ENCODE measurements at places on chromosomes 6 and 20.
A peak's percentile ranks its signal among the peaks of the same experiment; 100 is the strongest.

GRCh38 chr6:17486680-17487079 lies 93.3 kb downstream of the CAP2 start:
- DNase-seq = no peak

DNA sequence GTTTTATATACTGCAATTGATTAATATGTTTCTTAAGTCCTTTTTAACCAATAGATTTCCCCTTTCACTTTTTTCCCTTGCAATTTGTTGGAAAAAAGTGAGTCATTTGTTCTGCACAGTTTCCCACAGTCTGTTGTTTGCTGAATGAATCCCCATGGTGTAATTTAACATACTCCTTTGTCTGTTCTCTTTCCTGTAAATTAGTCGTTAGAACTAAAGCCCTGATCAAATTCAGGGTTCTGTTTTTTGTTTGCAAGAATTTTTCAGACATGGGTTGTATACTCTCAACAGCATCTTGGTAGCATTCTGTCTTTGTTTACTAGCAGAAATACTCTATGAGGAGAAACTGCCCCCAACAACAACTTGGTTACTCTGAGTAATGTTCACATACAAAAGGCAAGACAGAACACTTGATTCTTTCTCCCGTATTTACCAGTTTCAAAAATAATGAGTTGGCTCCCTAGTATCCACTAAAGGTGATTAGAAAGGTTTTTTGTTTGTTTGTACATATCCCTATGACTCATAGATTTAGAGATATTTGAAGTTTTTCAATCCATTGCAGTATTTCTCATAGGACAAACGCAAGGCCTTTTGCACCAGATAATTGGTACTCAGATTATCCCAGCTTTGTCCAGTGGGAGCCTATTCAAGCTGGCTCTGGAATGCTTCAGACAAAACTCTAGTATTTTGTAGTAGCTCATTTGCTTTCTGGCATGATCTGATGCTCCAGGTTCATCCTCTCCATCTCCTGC lies 16.5 kb downstream of the BLOC1S5 start:
- DNase-seq = no peak

GRCh38 chr6:33142501-33143070 lies 49.7 kb downstream of the COL11A2 start:
- DNase-seq = no peak

GRCh38 chr20:24504331-24505285 lies 35.2 kb downstream of the SYNDIG1 start:
- no peak for DNase-seq

DNA sequence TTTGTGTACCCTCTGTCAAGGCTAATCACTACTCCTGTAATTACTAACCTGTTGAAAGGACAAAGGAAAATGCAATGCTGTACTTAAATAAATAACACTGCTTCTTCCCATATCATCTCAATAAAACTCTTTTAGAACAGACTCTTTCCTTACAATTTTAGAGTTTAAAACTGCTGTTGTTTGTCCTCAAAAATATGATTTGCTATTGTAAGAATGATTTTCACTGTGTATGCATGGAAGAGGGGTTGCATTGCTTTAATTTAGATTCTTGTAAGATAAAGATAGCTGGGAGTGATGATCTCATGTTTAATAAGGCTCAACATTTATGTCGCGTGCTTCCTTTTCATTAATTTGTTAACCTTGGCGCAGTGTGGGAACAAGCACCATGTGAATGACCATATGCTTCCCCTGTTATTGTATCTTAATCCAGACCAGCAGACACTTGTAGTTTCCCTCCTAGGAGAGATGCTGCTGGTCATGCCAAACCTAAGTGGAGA lies 89.8 kb upstream of the ATXN1 start:
- DNase-seq = no peak

DNA sequence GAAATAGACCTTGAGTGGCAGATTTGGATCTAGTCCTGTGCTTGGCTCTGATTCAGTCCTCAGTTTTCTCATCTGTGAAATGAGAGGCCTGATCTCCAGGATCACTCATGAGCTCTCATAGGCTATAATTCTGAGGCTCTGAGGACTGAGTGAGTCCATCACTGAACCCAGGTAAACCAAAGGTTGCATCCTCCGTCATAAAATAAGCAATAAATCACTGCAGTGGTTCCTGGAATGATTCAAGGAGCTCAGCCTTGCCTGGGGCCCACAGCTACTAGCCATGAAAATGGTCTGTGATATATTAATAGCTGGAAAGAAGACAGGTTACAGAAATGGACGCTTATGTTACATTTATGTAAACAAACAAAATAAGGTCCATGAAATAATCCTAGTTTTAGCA lies 124.8 kb downstream of the MAP3K7 start:
- DNase-seq = no peak

GRCh38 chr6:167493976-167494697 lies 169.3 kb downstream of the TTLL2 start:
- no peak for DNase-seq

DNA sequence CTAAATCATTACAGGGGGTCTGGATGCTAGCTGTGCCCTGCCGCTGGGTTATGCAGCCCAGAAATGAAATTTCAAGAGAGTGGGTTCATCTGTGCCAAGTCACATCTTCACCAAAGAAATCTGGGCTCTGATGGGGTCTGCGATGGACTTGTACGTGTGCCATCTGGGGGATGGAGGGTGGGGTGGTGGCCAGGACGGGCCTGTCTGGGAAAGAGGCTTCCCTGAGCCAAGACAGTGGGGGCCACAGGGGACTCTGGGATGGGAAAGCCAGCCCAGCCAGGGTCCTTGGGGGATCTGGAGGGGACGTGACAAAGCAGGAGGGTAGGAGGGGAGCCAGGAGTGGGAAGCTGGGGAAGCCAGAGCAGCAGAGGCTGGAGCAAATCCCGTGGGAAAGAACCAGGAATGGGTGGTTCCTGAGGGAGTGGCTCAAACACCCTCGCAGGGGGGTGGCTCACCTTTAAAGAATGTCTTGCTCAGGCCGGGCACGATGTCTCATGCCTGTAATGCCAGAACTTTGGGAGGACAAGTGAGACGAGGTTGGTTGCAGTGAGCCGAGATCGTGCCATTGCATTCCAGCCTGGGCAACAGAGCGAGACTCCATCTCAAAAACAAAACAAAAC lies 36.3 kb upstream of the SULF2 start:
- DNase-seq = no peak

- DNase-seq = no peak
Observed at GRCh38 chr20:55009066-55009465, 533.7 kb downstream of the DOK5 start.

DNA sequence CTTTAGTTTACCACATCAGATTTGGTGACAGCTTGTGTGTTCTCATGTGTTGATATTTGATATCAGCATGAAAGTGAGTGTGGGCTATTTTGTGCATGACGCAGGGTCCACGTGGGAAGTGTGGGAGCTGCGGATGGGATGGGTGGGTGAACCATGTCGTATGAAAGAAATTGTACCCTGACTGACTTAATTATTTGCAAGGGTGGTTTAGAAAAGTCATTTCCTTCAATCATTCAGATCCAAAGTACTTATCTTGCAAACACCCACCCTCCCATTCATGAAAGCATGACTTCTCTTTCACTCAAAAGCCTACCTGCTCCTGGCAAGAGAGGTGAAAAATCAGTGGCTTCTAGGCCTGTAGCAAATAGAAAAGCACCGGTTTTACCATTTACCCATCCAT lies 91.8 kb upstream of the BACH2 start:
- no peak for DNase-seq

- DNase-seq = peak; percentile 47
Observed at GRCh38 chr20:53578492-53579222, 15.0 kb downstream of the ZNF217 start.

DNA sequence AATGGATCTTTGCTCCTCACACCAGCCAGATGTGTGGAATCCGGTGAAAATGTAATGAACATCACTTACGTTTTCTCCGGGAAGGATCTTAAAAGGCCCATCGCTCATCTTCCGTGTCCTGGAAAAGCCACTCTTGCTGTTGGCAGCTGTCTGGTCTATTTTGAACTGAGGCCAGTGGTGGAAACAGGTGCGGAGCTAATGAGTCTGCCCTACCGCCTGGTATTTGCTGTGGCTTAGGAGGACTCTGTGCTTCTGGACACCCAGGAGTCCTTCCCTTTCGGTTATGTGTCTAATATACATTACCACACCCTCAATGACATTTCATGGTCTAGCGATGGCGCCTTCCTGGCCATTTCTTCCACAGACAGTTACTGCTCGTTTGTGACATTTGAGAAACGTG lies 264.2 kb upstream of the PREP start:
- no peak for DNase-seq

DNA sequence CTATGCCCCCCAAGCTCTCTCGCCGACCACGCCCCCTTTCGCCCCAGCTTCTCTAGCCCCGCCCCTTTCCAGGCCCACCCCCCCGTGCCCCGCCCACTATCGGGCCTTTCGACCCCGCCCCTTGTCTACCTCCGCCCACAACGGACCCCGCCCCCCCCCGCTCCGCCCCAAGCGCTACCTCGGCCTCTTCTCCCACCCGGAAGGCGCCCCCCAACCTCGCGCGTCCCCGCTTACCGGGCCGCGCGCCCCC lies 200 bp downstream of the ZBTB22 start:
- no peak for DNase-seq

- no peak for DNase-seq
Observed at GRCh38 chr20:34514897-34515483, 1.2 kb upstream of the DYNLRB1 start.

GRCh38 chr20:6599876-6600735 lies 167.4 kb upstream of the BMP2 start:
- no peak for DNase-seq

- DNase-seq = no peak
Observed at GRCh38 chr6:144232176-144232831, 52.8 kb upstream of the UTRN start.

DNA sequence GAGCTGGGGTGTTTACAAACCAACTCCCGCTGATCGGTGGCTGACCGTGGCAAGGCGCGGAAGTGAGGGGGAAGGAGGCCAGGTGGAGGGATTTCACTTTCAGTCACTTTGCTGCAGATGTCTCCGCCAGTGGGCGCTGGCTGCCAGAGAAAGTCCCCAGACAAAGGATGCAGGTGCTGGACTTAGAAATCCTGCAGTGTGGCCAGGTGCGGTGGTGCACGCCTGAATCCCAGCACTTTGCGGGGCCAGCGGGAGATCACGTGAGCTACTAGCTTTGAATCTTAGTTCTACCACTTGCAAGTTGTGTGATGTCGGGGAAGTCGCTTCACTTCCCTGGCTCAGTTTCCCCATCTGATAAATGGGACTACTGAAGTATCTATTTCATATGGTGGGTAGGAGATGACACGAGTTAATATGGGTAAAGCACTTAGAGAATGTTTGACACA lies 180.4 kb downstream of the ZNF217 start:
- DNase-seq = peak; percentile 41

GRCh38 chr6:26024651-26025046 lies 62.0 kb downstream of the TRIM38 start:
- DNase-seq = no peak

DNA sequence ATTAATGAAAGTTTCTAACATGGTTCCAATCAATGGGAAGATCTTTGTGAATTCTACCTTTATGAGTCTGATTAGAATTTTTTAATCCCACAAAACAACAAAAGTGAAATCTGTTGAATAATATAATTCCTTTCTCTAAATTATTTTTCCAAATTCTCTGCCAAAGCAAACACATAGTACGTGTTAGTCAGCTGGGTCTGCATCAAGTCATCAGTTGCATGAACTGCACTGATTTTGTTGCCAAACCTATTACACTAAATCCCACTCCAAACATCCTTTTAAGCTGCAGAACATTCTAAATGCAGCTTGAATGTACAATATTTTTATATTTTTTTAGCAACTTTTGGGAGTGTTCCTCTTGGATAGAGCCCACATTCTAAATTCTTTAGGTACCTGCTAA lies 199.0 kb upstream of the HSF2 start:
- DNase-seq = no peak

DNA sequence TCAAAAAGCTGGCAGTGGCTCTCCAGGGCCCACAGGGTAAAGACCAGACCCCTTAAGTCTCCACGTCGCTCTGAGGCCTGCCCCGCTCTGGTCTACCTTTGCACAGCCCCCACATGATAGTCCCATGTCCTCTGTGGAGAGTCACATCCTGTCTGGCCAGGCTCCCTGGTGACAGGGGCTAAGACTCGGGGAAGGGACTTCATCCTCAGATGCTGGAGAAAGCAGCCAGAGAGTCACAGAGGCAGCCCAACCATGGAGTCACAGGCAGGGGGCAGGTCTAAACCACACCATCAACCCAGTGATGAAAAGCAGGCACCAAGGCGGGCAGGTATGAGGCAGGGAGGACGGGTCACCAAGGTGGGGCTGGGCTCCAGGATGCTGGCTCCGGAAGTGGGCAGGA lies 62.2 kb downstream of the SLC22A23 start:
- DNase-seq = no peak

DNA sequence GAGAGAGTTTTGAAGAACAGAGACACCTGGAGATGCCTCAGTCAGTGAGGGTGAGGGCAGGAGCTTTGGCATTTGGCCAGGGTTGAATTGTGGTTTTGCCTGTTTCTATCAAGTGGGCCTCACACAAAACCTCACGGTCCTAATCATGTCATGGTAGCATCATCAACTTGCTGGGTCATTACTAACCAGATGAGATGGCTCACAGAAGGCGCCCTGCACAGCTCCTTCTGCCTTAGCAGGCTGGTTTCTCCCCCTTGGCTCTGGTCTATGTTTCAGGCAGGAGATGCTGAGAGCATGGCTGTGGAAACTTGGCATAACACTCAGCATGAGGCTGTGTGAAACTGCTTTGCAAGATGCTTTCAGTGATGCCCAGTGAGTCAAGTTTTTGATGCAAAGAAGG lies 99.3 kb downstream of the LRRC1 start:
- DNase-seq = no peak

GRCh38 chr20:43711098-43711654 lies 15.6 kb downstream of the GTSF1L start:
- no peak for DNase-seq

DNA sequence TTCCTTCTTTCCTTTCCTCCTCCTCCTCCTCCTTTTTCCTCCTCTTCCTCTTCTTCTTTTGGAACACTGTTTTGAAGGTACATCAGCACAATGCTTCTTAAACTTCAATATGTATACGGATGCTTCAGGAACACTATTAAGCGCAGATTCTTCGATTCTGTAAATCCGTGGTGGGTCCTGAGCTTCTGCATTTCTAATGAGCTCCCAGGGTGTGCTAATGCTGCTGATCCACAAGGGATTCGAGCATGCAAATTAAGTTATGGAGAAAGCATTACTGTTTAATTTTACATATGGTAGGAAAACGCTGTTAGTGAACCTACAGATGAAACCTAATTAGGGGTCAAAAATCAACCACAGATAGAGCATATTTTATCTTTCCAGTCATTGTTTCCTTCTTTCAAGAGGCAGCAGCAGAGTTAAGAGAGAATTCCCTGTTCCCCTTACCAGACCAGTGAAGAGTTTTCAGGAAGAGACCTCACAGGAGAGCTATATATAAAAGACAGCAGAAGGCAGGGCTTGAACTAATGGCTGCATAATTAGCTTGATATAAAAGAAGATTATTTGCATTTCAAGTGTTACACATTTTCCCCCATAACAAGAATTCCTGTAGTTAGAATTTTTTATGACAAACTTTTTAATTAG lies 47.2 kb downstream of the KIF13A start:
- DNase-seq = no peak

DNA sequence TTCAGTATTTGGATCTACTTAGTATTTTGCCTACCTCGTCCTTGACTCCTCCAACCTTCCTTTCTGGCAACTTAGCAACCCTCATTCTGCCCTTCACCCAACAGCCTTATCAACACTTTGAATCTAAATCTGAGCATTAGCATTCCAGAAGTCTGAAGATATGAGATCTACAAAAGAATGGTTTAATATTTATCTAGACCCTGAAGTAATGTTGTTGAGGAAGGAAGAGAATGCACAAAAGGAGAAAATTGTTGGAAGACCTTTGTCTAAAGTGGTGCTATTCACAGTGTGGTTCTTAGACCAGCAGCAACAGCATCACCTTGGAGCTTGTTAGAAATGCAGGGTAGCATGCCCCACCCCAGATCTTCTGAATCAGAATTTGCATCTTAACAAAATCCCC lies 198.2 kb upstream of the PLCB4 start:
- DNase-seq = no peak
